Large intestine (tissue), 12 donors: ENCODE measurements at places on chromosomes 12 and 14.
A peak's percentile ranks its signal among the peaks of the same experiment; 100 is the strongest.

GRCh38 chr12:41532072-41532471 lies 344.0 kb downstream of the PDZRN4 start:
- DNase-seq, result no peak

DNA sequence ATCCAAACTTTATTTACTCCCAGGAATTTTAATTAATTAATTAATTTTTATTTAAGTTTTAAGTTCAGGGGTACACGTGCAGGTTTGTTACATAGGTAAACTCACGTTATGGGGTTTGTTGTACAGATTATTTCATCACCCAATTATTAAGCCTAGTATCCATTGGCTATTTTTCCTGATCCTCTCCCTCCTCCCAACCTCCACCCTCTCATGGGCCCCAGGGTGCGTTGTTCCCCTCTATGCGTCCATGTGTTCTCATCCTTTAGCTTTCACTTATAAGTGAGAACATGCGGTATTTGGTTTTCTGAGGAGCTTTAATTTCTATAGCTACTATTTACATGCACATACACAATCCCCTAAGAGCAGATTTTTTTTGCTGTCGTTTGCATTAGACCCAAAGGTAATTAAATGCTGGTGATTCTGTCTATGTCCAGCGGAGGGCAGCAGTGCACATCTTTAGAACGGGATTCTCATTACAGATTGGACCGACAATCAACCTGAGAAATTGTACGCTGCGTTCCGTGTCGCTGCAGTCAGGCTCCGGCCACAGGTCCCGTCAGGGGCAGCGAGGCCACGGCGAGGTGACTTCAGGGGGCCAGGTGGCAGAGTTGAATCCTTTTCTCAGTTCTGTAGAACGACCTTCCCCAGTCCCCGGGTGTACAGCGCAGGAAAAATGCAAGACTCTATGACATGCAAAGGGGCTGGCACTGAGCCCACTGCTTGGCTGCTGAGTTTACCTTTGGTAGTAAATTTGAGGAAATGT lies 11.6 kb downstream of the TMEM30B start:
- peak; percentile 62 for DNase-seq

- peak; percentile 52 for DNase-seq
Measured at GRCh38 chr12:18898470-18898869, 160.6 kb downstream of the CAPZA3 start.

DNA sequence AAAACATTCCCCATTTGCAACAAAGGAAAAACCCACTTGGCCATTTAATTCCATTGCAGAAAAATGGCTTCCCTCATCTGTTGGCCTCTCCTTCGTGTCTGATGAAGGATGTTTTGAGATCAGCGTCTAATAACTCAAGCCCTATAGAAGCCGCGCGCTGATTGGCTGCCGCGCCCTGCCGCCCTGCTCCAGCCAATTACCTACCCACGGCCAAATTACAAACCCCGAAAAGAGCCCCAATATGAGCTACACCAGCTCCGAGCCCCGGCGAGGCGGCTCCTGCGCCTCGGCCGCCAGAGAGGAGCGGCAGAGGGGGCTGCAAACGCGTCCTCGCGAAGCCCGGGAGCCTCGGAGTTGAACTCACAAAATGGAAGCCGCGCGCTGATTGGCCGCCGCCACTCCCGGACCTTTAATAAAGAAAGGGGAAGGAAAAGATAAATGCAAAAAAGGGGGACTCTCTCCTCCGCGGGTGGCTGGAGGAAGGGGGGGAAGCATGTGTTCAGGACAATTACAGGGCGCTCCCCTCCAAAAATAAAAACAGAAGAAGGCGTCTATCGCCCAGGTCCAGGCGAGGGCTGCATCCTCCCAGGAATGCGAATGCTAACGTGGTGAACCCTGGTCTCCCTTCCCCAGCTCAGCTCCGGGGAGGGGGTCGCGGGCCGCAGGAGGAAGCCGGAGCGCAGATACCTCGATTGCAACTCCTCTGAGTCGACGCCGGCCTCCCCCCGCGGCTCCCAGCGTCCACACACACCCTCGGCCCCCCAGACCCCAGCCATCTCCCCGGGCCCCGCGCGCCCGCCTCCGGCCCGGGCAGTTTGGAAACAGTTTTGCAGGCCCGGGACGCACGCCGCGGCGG lies 738 bp upstream of the SETD1B start:
- DNase-seq, result peak; percentile 95

DNA sequence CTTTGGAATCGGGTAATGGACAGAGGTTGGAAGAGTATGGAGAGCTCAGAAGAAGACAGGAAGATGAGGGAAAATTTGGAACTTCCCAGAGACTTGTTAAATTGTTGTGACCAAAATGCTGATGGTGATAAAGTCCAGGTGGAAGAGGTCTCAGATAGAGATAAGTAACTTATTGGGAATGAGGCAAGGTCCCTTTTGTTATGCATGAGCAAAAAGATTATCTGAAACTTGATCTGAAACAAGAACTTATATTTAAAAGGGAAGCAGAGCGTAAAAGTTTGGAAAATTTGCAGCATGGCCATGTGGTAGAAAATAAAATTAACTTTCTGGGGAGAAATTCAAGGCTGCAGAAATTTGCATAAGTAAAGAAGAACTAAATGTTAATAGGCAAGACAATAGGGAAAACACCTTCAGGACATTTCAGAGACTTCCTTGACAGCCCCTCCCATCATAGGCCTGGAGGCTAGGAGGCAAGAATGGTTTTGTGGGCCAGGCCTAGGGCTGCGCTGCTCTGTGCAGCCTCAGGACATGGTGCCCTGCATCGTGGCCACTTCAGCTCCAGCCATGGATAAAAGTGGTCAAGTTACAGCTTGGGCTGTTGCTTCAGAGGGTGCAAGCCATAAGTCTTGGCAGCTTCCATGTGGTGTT lies 425.7 kb upstream of the PRICKLE1 start:
- no peak for DNase-seq

DNA sequence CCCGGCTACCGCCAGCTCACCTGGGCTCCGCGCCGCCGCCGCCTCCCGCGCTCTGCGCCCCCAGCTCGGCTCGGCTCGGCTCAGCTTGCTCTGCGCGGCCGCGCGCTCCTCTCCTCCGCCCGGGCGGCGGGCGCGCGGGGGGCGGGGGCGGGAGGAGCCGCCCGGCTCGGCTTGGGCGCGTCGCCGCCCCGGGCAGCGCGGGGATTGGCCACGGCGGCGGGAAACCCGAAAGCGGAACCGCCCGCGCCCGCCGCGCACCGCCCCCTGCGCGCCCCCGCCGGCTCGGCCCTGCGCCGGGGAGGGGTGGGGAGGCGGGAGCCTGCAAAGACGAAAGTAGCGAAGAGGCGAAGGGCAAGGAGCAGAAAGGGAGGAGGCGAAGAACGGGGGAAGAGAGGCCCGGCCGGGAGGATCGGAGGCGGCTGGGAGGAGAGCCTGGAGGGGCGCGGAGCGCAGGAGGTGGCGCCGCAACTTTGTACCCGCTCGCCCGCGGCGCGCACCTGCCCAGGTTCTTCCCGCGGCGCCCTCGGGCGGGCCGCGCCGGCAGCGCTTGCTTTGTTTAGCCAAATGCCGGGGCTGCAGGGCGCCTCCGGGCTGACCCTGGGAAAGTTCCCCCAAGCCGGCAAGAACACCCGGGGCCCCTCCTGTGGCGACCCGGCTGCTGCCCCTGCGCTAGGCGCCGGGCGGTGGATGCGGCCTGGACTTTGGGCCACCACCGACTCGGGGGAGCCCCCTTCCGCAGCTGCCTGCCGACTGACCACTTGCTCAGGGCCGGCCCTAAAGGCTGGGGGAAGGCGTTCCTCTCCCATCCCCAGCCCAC lies at the start of gene CAMKK2:
Gene CAMKK2 (minus strand): TSS at position 92 of the 817 bp plus-strand sequence. CDS start 22,183 bp downstream, outside the sequence.
- peak; percentile 97 for DNase-seq

DNA sequence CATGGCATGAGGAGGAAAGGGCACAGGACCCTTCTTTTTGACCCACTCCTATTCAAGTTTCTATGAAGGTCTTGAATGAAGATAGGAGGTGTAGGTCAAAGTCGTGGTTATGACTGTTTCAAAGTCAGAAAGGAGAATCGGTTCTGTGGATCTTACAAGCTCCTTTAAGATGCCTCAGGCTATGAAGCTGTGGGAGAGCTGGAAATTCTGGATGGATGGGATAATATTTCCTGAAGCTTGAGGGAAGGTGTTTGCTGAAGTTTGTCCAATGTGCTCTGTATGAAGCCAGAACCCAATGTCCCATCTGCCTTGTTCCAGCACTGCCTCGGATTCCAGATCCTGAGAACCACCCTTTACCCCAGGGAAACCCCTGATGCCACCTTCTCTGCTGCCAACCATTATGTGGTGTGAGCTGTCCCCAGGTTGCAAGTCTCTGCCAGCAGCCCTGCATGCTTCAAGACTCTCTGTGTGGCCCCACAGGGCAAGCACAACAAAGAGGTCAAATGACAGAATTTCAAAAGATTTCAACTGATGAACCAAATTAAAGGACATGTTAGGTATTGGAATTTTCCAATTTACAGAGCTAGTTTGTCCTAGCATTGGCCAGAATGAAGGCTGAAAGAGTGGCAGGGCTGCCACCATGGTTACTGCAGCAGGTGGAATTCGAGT lies 472.0 kb downstream of the RGS6 start:
- no peak for DNase-seq

- DNase-seq, result no peak
Measured at GRCh38 chr12:7264538-7264937, 39.3 kb upstream of the ACSM4 start.

- no peak for DNase-seq
Measured at GRCh38 chr12:16307856-16308475, 30.5 kb upstream of the SLC15A5 start.

GRCh38 chr12:120994589-120995337 lies 16.4 kb downstream of the HNF1A start:
- DNase-seq, result no peak

GRCh38 chr12:6553051-6553868 lies 2.6 kb downstream of the IFFO1 start:
- no peak for DNase-seq

DNA sequence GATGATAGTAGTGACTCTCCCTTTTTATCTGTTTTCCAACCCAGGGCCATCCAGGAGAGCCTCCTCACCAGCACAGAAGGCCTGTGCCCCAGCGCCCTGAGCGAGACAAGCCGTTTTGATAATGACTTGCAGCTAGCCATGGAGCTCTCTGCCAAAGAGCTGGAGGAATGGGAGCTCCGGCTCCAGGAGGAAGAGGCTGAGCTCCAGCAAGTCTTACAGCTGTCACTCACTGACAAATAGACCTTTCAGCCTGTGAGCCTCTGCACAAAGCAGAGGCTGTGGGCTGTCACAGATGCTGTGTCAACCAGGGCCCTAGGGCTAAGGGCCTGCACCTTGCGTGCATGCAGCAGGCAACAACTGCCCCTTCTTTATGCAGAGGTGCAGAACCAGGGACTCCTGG lies 11.0 kb downstream of the C12orf76 start:
- DNase-seq, result no peak

DNA sequence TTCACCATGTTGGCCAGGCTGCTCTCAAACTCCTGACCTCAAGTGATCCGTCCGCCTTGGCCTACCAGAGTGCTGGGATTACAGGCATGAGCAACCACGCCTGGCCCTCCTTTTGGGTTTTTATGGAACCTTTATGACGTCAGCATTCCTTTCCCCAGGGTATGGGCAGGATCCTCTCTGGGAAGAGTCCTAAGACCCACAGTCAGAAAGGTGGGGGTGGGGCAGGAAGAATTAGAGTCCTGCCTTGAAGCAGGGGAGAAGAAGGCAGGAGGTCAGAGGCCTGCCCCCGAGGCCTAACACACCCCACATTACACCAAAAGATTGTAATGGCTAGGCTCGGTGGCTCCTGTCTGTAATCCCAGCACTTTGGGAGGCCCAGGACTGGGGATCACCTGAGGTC lies 30.8 kb upstream of the CDK17 start:
- no peak for DNase-seq

- no peak for DNase-seq
Measured at GRCh38 chr12:25412735-25413134, 140.3 kb downstream of the LMNTD1 start.

DNA sequence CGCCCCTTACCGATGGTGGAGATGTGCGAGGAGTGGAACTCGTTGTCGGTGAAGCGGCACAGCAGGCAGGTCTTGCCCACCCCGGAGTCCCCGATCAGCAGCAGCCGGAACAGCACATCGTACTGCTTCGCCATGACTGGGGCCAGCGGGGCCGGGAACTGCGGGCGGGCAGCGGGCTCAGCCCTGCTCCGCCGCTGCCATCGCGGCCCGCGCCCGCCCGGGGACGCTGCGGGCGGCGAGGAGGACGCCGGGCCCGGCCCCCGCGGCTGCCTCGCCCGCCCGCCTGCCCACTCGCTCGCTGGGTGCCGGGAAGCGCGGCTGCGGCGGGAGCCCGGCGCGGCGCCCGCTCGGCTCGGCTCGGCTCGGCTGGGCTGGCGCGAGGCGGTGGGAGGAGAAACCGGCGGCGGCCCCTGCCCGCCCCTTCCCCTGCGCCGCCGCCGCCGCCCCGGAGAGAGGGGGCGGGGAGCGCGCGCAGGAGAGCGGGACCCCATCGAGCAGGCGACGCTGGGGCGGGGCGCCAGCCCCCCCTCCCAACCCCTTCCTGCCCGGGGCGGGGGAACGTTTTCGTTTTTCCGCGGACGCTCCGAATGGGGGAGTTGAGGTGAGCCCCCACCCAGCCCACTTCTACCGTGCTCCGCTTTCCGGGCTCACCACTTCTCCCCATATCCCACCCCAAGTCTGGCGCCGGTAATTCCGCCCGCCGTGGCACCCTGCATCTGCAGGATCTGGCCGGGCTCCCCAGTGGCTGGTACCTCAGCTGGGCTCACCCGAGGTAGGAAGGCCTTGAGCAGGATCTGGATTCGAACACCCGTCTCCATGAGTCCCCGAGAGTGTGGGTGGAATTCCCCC lies at the start of gene RAB15:
Gene RAB15 (minus strand): TSS at position 394 of the 849 bp plus-strand sequence. CDS start 260 bp downstream, at position 134.
- DNase-seq, result no peak

GRCh38 chr14:94321421-94322271 lies 1.5 kb downstream of the SERPINA6 start:
- no peak for DNase-seq

GRCh38 chr12:44403185-44403584 lies 472.9 kb downstream of the NELL2 start:
- DNase-seq, result peak; percentile 56

DNA sequence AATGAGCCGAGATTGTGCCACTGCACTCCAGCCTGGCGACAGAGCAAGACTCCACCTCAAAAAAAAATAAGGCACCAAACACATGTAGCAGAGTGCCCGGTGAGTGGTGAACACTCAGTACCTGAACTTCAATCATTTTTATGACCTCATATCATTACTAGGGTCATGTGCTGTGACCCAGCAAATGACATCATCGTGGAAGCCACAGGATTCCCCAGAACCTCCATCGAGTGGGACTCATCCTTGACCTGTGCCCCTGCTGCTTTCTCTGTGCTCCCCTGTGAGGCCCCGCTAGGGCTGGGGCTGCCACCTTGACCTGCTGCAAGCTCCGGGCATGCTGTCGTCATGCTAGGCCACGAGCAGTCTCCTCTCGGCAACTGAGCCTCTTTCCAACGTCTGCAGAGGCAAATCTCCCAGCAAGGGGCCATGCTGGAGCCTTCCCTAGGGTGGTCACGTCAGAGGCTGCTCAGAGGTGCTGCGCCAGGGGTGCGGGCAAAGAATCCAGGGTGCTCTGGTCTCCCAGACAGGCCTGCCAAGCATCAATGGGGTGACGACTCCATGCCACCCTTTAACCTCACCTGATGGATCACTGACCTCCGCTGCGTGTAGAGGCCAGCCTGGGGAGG lies 18.5 kb downstream of the GLTP start:
- DNase-seq, result peak; percentile 89

DNA sequence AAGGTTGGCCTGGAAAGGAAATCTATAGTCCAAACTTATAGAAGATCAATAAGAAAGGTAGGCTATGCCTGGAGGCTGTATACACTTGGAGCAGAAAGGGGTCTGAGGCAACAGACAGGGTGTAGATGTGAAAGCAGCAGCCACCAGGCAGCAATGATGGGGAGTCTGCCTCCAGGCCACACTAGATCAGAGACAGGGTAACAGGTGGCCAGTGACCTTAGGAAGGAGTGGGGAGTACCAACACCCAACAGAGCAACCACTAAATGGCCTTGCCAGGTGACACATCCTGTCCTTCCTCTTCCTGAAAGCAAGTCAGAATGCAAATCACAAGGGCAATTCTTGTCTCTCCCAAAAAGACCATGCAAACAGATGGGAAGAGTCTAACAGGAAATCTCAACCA lies 46.4 kb upstream of the NID2 start:
- no peak for DNase-seq
